Esophagus muscularis mucosa (tissue), 4 donors: ENCODE measurements at places on chromosomes 5 and 9.

- no peak overlapping the region for H3K4me3 ChIP-seq
- H3K36me3 ChIP-seq = peaks cover 32% of the 10 kb centered on the region
- H3K27ac ChIP-seq = no peak overlapping the region
- H3K4me1 ChIP-seq = peaks cover 19% of the 10 kb centered on the region
- H3K27me3 ChIP-seq = no peaks in the 10 kb centered on the region
Measured at GRCh38 chr9:133794016-133794760, 56.0 kb upstream of the SARDH start.

DNA sequence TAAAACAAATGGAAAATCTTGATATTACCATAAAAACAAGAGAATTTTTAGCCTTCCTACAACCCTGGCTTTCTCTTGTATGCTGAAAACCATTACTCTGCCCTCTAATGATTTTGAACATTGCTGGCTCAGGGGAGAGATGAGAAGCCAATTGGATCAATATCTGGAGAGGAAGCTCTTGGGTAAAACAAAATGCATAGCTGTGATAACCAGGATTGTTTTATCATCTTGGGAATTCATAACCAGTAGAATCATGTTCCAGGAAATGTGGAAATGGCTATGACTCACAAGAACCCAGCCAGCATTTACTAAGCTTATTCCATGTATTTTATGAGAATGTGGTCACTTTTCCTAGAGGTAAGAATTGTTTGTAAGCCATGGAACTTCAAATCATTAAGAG lies 51.1 kb upstream of the CTNND2 start:
- no peaks in the 10 kb centered on the region for H3K36me3 ChIP-seq
- H3K4me3 ChIP-seq = no peak overlapping the region
- H3K4me1 ChIP-seq = no peaks in the 10 kb centered on the region

DNA sequence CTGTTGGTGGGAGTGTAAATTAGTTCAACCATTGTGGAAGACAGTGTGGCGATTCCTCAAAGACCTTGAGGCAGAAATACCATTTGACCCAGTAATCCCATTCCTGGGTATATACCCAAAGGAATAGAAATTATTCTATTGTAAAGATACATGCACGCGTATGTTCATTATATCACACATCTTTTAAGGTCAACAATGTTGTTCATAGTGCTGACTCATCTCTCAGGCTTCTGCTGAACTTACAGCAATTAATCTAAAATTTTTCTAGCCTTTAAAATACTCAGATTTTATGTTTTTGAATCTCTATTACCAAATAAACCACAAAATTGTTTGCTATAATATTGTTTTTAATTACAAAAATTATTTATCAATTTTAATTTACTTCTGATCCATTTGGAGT lies 38.8 kb upstream of the ZNF618 start:
- H3K27ac ChIP-seq = no peak overlapping the region
- H3K36me3 ChIP-seq = no peaks in the 10 kb centered on the region
- H3K4me1 ChIP-seq = no peaks in the 10 kb centered on the region
- no peak overlapping the region for H3K4me3 ChIP-seq
- DNase-seq = no peak

- no peak for DNase-seq
- no peak overlapping the region for H3K27ac ChIP-seq
- H3K27me3 ChIP-seq = no peaks in the 10 kb centered on the region
- no peak overlapping the region for H3K4me3 ChIP-seq
Measured at GRCh38 chr9:26012797-26013196, 334.6 kb upstream of the TUSC1 start.

GRCh38 chr9:97717866-97718265 lies 20.7 kb upstream of the XPA start:
- peaks cover 3% of the 10 kb centered on the region for H3K4me1 ChIP-seq
- no peak overlapping the region for H3K4me3 ChIP-seq
- no peak overlapping the region for H3K27ac ChIP-seq
- no peaks in the 10 kb centered on the region for H3K27me3 ChIP-seq
- no peak for DNase-seq
